ENCODE measurements at places on chromosomes 11 and 22. TPM values are rescaled to one million over a fixed set of nuclear protein-coding genes. Genes with fewer than 3 reads are reported as not detected.

The GAL gene
- not detected for total RNA-seq

The GSTT4 gene
- not detected for total RNA-seq

DNA sequence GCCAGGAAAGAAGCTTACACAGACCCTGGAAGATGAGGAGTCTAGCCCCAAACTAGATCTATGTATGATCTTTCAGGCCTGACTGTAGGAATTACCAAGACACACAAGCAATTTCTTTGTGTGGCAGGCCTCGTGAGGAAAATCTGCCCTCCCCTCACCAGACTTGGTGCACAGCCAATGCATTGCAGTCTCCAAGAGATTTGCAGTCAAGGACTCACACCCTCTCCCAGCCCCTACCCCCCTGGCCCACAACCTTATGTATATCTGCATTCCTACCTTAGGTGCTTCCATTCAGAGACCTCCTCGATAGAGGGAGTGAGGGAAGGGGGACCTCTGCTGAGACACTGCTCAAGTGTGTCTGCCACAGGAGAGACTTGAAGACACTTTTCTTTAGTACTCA is 9.8 kb downstream of the OR8B12 start:
- DNase-seq = no peak

DNA sequence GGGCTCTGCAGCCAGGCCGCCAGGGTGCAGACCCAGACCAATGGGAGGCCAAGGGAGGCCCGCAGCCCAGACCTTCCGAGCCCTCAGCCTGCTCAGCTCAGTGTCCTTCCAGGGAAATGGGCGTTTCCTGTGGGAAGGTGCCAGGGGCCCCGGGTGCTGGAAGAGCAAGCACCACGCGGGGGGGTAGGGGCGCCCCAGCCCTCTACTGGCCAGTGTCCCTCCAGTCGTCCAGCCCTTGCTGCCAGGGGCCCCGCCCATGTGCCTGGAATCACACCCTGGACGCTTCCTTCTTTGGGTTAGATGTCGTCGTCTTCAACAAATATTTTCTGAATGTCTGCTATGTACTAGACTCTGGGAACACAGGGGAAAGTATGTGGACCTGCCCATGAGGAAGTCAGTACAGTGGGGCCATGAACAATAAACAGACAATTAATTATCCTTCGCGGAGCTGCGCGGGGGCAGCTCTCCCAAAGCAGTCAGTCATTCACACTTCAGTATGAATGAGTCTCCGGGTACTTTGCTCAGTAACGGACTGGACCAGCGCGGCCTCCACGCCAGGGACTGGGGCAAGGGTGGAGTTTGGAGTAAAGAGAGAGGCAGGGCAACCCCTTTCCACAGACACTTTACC is 60.2 kb downstream of the CDKN1C start:
- DNase-seq = no peak

DNA sequence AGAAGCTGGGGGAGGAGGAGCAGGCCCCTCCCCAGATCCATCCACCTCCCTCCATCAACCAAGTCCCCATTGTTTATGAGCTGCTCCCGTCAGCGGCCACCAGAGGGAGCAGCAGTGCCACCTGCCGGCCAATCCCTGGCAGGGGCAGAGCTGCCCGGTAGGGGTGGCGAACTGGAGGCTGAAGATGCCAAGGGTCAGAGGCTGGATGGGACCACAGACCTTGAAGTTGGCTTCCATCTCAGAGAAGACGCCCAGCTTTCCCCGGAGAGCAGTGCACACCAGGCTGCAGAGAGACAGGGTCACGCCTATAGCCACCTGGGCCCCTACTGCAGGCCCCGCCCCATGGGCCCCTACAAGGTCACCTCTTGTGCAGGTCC is 3.6 kb downstream of the FIBP start:
- DNase-seq = peak; percentile 86

DNA sequence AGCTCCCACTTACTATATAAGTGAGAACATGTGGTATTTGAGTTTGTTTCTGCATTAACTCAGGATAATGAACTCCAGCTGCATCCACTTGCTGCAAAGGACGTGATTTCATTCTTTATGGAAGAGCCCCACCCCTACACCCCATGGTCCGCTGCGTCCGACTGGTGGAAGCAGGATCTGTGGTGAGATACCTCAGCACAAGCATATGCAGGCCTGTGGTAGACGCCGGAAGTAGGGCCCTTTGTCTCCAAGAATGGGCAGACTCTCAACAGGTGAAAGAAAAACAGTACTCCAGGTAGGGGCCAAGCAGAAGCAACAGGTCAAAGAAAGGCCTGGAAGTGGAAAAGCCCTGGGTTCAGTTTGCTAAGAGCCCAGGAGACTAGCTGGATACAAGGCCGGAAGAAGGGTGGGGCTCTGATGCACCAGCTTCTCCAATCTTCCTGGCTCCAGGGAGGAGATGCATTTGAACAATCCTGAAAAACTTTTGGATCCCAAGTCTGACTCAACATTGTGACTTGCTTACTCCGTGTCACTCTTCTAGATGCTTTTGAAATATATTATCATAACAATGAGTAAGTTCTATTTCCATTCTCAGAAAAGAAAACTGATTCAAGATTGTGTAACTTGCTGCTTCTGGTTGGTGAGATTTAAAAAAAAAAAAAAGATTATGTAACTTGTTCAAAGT is 30.4 kb downstream of the NEAT1 start:
- no peak for DNase-seq

The PRR5L gene
- total RNA-seq = 7.3 TPM

DNA sequence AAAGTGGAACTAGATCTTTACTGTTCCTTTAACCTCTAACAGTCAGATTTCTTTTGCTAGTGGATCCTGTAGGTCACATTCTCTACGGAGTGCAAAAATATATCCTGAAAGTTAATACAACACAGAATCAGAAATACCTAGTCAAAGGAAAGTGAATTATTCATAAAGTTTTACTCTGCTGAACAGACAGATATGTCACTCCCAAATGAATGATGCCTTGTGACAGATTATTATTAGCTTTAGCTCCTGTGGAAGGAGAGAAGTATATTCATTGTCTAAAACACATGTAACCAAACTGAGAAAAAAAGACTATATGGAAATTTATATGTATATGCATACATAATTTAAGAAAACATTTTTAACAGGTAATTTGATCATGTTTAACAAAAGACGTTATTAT is 1497.2 kb upstream of the RAG2 start:
- DNase-seq = no peak

- DNase-seq = no peak
Observed at GRCh38 chr11:86148345-86148747, 79.5 kb upstream of the PICALM start.

DNA sequence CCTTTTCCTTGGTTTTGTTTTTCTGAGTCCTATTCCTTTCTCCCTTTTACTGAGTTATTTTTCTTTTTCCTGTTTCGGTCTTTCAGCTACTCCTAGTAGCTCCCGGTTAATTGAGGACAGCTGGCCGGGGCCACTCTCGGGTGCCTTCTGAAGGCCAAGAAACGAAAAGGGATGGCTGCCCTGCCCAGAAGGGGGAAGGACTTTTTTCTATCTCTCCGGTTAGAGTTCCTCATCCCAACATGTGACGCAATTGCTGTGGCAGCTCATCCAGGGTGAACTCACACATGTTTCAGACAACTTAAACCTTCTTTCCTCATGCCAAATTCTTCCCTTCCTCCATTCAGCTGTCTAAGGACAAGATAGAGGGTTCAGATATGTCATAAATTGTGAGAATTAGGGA is 83.6 kb downstream of the PIWIL4 start:
- no peak for DNase-seq

- DNase-seq = no peak
Observed at GRCh38 chr11:104916442-104916841, 18.2 kb upstream of the CASP12 start.

DNA sequence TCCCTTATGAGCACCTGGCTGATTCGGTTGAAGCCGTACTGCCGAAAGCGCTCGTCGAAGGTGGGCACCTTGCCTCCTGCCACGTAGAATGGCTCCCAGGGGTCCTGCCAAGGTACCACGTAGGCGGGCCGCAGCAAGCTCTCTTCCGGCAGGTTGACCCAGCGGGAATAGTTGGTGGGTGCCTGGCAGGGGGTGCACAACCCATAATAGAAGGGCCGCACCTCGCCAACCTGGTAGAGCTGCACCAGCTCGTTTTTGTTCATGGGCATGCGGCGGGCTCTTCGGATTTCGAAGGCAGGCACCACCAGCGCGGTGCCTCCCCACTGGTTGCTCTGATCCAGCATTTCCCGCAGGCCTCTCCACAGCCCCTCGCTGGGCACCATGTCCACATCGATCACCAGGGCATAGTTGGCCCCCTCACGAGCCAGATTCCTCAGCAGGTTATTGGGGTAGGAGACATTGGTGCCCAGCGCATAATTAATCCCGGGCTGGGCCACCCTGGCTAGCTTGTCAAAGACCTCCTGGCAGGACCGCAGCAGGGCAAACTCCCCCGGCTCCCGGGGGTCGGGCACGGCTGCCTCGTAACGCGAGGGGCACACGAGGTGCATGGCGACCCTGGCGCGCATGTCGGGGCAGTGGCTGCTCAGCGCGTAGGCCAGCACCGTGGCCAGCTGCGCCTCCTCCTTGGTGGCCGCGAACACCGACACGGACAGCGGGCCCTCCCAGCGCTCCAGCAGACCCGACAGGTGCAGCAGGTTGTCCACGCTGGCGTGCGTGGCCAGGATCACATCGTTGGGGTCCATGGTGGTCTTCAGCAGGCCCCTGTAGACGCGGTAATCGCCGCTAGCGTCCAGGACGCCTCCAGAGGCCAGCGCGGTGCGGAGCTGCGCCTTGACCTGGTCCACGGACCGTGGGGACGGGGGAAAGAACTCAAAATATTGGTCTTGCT is 679 bp downstream of the B4GAT1 start:
- DNase-seq = no peak

- no peak for DNase-seq
Observed at GRCh38 chr22:48886604-48887393, 940.9 kb downstream of the BRD1 start.

- no peak for DNase-seq
Observed at GRCh38 chr11:70715166-70715951, 317.0 kb downstream of the CTTN start.

The H19 gene
- total RNA-seq = not detected

DNA sequence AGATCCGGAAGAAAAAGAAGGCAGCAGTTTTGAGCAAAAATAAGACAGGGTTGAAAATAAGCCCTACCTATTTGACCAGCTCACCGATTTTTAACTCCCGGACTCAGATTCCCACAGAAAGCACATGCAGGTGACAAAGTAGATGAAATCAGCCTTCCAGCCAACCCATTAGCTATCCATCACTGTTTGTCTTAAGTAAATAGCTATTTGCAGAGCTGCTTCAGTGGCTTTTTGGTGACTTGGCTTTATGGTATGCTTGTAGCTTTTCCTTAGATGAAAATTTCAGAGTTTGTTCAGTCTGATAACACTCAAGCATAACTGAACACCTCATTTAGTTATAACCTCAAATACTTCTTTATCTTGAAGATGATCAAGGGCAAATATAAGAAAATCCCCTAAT is 192.6 kb downstream of the HIPK3 start:
- DNase-seq = no peak

DNA sequence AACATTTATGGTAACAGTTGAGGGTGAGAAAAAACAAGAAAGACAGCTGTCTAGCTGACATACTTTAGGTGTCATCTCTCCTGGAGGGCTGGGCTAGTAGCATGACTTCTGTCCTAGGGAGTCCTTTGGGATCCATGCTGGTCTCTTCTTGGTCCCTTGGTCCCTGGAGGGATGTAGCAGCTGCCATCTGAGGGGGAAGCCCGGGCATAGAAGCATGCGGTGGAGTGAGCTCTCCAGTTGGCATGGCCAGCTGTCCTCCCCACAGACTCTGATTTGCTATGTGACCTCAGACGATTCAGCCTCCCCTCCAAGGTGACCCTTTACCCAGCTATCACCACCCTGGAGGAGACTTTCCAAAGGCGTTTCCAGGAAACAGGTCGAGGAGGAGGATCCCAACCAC is 28.7 kb downstream of the POU2F3 start:
- no peak for DNase-seq

DNA sequence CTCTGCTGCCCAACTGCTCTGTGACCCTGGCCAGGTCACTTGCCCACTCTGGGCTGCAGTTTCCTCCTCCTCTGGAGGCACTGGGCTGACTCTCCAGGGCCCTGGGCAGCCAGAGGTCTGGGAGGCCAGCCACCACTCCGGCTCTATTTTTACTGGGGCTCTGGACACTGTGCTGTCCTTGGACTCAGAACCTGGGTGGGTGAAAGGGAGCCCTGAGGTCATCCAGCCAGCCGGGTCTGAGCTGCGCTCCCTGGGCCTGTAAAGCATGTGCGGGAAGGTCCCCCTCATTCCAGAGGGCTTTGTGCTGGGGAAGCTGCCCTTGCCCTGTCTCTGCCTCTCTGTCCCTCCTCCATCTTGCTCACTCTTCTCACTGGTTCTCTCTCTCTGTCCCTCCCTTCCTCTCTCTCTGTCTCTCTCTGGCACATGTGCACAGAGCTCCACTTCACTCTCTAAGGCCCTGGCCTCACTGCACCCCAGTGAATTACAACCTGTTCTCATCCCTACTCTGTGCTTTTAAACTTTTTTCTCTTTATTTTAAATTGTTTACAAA is 24.6 kb downstream of the MB start:
- DNase-seq = no peak

- peak; percentile 61 for DNase-seq
Observed at GRCh38 chr11:128525411-128526243, 61.7 kb downstream of the ETS1 start.

DNA sequence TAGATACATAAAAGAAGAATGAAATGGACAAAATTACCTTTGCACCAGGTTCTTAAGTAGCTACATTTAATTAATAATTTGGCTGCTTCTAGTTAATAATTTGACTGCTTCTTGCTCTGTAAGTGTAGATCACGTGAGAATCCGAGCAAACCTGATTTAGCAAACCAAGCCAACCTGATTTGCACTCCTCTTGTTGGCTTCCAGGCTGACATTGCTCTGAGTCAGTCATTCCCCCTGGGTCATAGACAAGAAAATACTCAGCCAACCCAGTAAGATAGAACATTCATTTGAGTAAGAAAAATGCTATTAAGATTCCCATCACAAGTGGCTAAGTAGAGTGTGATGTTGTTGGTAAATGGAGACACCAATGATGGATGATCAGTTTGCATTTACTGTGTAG is 304.1 kb downstream of the C11orf87 start:
- DNase-seq = no peak

GRCh38 chr11:78646564-78647185 is 72.0 kb upstream of the NARS2 start:
- DNase-seq = peak; percentile 70

GRCh38 chr11:76296731-76297542 is 84.0 kb downstream of the THAP12 start:
- no peak for DNase-seq

DNA sequence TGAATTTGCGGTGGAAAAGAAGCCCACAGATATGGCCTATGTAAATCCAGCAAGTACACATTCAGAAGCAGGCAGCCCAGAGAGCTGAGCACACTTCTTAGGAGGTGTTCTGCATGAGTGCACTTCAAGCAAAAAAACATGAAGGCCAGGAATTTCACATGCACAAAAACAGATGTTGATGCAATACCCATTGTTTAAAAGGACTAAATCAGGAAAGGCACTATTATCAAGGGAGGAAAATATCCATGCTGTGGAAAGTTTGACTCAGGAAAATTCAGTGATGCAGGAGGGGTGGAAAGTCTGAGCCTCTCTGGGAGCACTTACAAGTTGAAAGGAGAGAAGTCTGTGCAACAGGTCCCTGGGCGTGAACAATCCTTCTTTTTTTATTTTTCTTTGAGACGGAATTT is 15.8 kb upstream of the CARS1 start:
- no peak for DNase-seq

The VWA5A gene
- total RNA-seq = 6.8 TPM

Measured in activated CD4-positive, alpha-beta T cell treated with anti-CD3 and anti-CD28 coated beads, Interleukin-2, amount 10 ng/mL, durations not matched to agents 7 days and 5 days (primary cell).